ENCODE measurements at places on chromosomes 4 and X.

DNA sequence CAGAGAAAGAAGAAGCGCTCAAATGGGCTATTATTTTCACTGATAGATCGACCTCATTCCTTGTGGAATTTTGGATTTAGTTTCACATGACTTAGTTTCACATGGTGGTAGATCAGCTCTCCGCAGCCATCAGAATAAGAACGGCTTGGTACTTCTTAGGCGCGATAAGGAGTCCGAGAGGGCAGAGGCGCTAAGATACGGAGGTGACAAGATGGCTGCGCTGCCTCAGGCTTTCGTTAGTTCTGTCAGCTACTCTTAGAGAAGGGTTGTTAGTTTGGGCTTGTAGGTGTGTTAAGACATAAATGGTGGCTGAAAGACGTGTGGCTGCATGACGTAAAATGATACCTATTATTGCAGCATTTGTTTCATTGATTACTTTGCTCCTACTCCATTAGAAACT lies 169.1 kb downstream of the UNC5C start:
- DNase-seq, result no peak

- DNase-seq, result peak; percentile 29
These were observed 58.9 kb downstream of the NAF1 start for GRCh38 chr4:163107754-163108153.

DNA sequence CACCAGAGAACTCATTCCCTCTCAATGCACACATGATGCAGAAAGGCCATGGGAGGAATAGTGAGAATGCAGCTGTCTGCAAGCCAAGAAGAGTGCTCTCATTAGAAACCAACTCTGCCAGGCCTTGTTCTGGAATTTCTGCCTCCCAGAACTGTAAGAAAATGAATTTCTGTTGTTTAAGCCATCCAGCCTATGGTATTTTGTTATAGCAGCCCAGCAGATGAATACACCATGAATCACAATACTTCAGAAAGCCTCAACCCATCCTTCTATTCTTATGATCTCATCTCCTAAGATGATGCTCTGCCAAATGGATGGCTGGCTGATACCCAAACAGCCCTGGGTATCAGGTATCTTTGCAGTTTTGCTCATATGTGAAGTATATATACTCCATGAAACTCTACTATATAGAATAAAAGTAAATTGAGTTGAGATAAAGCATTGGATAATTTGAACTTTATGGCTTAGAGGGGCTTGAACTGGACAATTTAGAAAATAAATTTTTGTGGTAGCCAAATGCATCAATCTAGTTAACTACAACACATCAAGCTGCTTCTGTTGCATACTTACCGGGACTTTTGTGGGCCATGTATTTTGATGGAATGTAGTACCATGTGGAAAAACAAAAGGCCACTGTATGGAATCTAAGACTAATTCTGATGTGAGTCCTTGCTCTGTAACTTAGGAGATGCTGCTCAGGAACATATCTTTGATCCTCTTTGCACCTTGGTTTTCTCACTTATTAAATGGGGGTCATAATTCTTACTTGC lies 245.9 kb downstream of the HS3ST1 start:
- DNase-seq, result peak; percentile 69

- DNase-seq, result no peak
These were observed 660.8 kb upstream of the AADAT start for GRCh38 chr4:170750519-170750918.

GRCh38 chr4:105350859-105351490 lies 122.9 kb downstream of the PPA2 start:
- peak; percentile 36 for DNase-seq

- DNase-seq, result no peak
These were observed 174.6 kb downstream of the PRR32 start for GRCh38 chrX:126994032-126994600.

- no peak for DNase-seq
These were observed 51.0 kb downstream of the RELL1 start for GRCh38 chr4:37635155-37635554.

- DNase-seq, result no peak
These were observed 14.4 kb downstream of the IL21 start for GRCh38 chr4:122606364-122607043.

- peak; percentile 26 for DNase-seq
These were observed 12.2 kb downstream of the SMPX start for GRCh38 chrX:21745756-21746155.

Measured in astrocyte of the hippocampus (primary cell).